ENCODE measurements at places on chromosomes 5 and 9.

DNA sequence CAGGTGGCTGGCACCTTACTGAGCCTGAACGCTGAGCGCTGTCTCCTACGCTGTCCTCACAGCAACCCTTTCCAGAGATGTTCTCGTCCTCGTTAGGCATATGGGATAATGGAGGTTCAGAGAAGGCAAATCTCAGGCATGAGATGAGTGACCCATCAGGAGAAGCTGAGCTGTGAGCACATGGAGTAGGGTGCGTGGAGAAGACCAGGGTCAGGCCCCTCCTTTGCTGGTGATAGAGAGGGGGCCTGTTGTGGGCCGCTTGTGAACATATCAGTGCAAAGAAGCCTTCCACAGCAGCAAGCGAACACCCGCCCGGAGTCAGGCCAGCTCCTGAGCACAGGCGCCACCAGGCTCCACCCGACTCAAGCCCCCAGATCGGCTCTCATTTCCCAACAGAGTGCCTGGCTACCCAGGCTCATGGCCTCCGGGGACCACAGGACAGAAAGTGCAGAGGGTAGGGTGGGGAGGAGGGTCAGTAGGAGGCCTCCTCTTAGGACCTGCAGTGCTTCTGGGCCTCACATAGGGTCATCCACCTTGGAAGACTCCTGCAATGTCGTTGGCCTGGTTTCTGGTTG, 15.0 kb upstream of the TIFAB start:
- no peak for DNase-seq

GRCh38 chr5:174327317-174327864, 281.9 kb downstream of the NSG2 start:
- peak; percentile 93 for DNase-seq

DNA sequence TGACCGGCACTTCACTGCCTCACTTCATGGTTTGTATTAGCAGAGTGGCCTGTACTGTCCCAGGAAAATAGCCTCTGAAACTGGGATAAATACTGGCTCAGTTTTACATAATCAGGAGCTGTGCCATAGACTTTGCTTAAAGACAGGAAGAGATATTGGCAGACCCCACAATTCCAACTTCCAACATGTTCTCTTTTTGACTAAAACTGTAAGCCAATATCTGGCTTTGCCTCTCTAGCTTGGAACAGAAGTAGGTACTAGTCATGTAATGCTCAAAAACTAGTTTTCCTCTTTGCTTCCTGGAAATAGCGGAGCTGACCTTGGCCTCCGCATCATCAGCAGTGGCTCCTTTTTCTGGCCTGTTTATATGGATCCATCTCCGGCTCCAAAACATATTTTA, 276.9 kb downstream of the CDH9 start:
- no peak for DNase-seq

DNA sequence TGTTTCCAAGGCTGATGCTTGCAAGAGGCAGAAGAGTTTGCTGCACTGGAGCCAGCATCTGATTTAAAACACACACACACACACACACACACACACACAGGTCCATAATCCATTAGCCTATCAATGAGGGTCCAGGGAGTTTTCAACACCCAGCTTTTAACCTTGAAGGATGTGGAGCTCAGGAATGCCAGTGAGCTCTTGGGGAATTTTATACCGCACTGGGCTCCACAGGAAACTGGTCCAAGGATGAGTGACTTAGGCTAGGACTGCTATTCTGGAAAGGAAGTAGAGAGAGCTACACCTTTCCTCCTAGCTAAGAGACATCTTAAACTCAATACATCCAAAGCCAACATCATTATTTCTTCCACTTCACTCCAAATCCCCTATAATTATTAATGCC, 942 bp upstream of the NRG2 start:
- no peak for DNase-seq

DNA sequence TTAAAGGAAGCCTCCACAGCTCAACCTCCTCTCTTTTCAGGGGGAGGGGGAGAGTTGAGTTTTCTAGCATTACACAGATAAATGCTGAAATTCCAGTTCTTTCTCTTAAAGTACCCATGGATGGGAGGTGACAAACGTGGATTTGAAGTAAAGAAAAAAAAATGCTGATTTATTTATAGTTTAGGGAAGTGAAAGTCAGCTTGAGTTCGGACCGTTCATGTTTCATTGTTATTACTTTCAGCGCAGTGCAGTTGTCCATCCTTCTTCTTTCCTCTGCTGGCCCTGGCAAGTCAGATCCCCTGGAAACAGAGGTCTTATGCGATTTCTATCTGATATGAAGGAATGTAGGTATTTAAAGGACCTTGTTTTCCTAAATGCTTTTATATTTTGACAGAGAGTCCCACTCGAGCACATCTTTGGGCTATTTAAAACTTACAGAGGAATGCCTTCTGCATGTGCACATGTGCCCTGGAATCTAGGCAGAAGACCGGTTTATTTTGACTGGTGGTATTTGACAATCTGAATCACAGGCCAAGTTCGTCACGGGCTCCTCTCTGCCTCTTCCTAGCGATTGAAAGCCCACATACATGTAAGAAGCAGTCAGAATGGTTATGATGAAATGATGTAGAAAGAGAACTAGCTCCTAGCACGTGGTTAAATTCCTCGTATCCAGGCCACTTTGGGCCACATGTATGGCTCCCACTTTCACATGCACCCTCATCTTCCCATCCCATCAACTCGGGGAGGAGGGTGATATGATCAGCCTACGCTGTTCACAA, 385.2 kb upstream of the KLF4 start:
- no peak for DNase-seq
